ENCODE measurements at places on chromosomes 12 and 14.

- DNase-seq, result no peak
Measured at GRCh38 chr14:67674139-67674479, 323 bp downstream of the VTI1B start.

- DNase-seq, result no peak
Measured at GRCh38 chr12:26143291-26143690, 18.5 kb upstream of the BHLHE41 start.

GRCh38 chr14:24965934-24966578 is 83.9 kb downstream of the STXBP6 start:
- DNase-seq, result no peak

GRCh38 chr14:38111046-38111445 is 96.7 kb upstream of the SSTR1 start:
- DNase-seq, result no peak

DNA sequence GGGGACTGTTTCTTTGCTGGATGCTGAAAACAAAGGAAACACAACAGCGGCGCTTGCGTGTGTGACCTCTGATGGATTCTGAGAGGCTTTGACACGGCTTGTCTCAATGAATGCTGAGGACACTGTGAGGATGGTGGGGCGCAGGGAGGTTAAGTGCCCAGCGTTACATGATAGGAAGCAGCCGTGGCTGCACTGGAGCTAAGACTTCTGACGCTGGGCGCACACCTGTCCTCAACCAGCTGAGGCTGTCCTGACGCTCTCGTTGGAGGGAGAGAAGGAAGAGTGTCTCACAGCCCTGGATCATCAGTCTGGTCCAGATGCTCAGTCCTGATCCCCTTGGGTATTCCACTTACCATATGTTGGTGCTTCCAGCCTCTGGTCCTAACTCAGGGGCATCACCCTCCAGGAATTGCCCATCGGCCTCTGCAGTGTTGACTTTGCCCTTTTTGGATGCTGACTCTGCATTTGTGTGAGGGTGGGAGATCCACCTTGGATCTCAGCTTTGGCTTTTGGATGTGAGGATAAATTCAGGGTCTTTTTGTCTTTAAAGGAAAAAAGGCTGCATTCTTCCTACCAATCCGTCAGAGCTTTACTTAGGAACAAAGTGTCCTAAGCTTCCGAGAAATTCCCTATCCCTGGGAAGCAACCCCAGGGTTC is 125.2 kb downstream of the ZNF664 start:
- no peak for DNase-seq

DNA sequence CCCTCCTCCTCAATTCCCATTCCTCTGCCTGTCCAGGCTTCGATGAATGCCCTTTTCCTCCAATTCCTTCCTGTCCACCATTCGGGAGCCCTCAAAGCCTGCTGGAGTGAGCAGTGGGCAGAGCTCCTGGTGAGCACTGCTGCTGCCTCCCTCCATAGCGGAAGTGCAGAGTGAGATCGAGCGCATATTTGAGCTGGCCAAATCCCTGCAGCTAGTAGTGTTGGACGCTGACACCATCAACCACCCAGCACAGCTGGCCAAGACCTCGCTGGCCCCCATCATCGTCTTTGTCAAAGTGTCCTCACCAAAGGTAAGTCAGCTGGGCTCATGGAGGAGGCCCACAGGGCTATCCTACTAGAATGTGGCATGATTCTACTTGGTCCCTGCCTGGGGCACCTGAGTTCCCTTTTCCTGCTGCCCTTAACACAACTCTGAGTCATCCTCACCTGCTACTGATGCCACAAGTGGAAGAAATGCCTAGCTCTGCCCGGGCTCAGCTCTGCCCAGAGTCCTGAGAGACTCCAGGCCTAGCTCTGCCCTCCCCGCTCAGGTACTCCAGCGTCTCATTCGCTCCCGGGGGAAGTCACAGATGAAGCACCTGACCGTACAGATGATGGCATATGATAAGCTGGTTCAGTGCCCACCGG is 8.0 kb downstream of the CACNB3 start:
- DNase-seq, result no peak

DNA sequence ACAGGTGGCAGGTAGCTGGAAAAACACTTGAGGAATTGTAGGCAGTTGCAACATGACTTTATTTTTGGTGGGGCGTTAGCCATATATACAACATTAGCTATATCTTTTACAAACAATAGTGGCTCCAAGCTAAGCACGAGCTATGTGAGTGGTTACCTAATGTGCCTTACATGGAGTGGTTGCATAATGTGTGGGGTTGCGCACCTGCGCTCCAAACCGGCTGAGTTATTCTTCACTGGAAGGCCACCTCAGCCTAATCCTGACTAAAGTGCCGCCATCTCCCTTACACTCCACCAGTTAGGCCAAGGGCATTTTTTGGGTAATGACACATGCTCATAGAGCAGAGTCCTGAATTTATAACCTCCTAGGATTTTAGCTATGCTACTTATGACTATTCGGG is 31.8 kb upstream of the G2E3 start:
- peak; percentile 23 for DNase-seq

DNA sequence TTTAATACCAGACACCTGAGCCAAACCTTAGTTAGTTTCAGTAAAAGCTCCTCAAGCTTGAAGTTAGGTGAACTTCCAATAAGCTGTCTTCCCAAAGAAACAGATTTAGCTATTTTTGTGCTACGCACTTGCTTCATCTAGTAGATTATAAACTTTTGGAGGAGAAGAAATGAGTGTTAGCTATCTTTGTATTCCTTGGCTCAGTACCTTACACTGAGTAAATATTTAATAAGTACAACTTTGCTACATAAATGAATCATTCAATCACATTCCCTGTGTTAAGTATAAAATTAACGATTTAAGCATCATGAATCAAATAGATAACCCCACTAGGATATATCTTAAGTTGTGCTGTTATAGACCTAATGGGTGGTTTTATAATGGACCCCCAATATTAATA is 307.0 kb downstream of the PCNX1 start:
- DNase-seq, result no peak

GRCh38 chr12:131258398-131258797 is 304.7 kb downstream of the ADGRD1 start:
- no peak for DNase-seq

- DNase-seq, result no peak
Measured at GRCh38 chr14:97850466-97850865, 1053.3 kb downstream of the VRK1 start.

GRCh38 chr14:69612783-69613130 is 1.4 kb downstream of the SUSD6 start:
- DNase-seq, result no peak

DNA sequence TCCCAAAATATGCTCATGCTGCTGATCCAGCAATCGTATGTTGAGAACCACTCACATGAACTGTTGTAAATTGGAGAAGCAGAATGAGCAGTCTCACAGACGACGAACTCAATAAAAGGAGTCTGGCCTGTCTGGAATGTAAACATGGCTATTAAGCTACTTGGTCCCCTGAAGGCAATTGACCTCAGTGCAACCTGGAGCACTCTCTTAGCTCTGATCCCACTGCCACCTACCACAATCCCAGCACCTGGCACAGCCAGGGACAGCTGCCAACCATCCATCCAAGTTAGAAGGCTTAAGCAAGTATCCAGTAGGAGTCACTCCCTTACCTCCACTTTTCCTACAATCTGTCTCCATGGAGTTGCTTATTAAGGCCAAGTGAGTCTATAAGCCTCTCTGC is 406.9 kb upstream of the CLEC14A start:
- no peak for DNase-seq

- no peak for DNase-seq
Measured at GRCh38 chr12:109308534-109309380, at the start of gene FOXN4. Gene FOXN4, minus strand, starts transcription at chr12:109309284. Its CDS starts 963 bp downstream, at chr12:109308321.

DNA sequence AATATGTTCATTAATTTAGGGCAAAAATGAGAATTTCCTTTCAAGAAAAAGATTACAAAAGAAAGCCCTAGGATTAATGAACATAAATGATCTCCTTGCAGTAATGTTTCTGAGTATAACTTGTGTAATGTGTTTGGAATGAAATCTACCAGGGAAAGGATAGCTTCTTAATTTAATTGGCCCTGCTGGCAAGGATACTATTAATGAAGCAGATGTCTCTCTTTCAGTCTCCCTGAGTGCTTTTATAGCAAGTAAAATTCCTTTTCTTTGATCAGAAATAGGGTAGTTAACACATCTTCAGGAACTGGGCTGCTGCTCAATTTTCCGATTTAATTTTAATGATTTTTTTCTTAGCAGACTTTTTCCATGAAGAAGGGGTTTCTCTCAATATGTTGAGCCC is 379.4 kb upstream of the PDE3A start:
- DNase-seq, result no peak

- no peak for DNase-seq
Measured at GRCh38 chr12:120960657-120961056, 17.7 kb upstream of the HNF1A start.

DNA sequence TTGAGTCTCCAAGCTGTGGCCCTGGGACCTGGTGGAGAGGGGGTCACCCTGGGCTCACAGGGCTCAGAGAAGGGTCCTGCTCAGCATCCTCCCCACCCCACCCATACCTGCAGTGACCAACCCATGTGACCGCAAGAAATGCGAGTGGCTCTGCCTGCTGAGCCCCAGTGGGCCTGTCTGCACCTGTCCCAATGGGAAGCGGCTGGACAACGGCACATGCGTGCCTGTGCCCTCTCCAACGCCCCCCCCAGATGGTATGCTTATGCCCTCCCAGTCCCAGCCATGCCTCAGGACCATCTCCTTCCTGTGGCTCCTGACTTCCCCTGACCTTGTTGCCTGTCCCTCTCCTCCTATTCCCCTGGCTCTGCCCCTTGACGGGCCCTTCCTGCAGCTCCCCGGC is 6.7 kb upstream of the NXPH4 start:
- no peak for DNase-seq

- DNase-seq, result no peak
Measured at GRCh38 chr12:121927813-121928212, 9.4 kb downstream of the CFAP251 start.

GRCh38 chr12:49092086-49092815 is 2.4 kb downstream of the DHH start:
- peak; percentile 64 for DNase-seq

- no peak for DNase-seq
Measured at GRCh38 chr12:108107293-108107692, 21.8 kb upstream of the WSCD2 start.

GRCh38 chr12:7157391-7157790 is 27.2 kb downstream of the CLSTN3 start:
- DNase-seq, result no peak

DNA sequence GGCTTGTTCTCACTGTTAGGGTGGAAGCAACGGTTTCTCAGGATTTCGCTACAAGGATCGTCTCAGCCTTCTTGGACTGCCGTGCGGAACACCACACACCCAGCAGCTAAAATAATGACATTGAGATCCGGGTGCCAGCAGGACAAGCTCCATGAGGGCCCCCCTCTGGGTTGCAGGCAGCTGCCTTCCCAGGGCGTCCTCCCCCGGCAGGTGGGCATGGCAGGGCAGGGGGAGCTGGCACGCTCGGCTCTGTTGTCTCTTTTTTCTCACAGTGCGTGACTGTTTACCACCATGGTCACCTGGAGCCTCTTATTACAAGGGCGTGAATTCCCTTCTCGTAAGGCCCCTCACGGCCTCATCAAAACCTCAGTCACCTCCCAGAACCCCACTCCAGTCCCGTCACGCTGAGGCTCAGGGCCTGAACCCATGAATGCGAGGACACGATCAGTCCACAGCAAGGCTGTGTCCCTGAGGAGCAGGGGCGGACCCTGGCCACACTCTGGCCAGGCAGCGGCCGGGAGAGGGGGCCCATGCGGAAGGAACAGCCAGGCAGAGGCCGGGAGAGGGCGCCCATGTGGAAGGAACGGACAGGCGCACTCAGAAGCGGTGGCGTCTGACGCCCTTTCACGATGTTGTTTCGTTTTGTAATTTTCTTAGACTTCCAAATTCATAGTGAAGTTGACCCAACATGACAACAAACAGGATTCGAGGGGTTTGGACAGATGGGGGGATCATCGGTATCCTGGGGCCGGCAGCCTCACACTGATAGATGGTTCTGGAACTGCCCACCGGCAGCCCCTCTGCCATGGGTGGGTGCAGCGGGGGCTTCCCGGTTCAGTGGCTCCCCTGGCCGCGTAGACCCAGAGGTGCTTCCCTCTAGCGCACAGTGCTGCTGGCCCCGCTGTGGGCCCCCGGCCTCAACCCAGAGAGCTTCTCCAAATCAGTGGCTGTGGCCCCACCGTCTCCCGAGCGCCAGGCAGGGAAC is 10.0 kb downstream of the LRCOL1 start:
- DNase-seq, result no peak

GRCh38 chr14:30553311-30553989 is 5.5 kb upstream of the G2E3 start:
- DNase-seq, result no peak

DNA sequence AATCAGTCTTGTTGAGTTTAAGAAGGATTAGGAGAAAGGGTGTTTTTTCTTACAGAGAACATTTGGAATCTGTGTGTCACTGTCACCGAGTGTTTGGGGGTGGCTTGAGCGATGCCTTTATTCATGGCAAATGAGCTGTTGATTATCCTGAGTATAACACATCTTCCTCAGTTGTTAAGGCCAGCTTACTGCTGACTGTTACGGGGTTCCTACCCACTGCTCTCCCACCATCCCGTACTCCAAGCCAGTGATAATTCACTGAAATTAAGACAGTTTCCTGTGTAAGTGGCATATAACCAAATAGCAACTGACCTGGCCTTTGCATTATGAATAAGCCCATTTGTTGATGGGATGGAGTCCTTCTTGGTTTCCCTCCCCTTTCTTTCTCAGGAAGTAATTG is 9.5 kb downstream of the ESRRB start:
- DNase-seq, result no peak

DNA sequence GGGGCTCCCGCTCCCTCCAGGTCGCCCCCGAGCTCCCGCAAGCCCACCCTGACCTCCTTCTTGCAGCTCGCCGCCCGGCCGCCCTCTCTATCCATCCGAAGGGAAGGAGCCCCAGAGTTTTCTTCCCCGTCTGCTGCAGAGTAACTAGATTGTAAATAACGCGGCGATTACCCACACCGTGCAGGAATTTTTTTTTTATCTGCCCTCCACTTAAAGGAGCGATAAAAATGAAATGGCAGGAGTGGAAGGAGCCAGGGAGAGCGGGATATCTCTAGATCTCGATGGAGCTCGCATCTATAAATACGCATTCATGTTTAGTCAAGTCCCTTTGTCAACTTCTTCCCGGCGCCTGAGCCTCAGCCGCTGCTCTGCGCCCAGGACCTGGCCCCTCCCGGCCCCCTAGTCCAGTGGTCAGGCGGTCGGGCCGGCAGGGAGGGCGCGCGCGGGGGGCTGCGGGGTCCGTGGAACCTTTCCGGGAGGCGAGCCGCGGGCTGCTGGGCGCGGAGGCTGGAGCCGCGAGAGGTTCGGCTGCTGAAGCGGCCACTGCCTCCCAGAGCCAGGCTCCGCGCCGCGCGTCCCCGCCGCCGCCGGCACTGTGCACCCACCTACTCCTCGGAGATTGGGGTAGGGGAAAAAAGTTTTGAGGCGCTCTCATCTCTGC is 386.0 kb downstream of the BCAT1 start:
- no peak for DNase-seq

Data from iPS DF 19.7 (cell line).